Astrocyte of the spinal cord (primary cell): ENCODE measurements at places on chromosomes 2 and 18.

GRCh38 chr2:128399256-128399655 lies 80.6 kb upstream of the HS6ST1 start:
- no peak for DNase-seq

- peak; percentile 88 for DNase-seq
Observed at GRCh38 chr2:12716032-12716281, 779 bp upstream of the TRIB2 start.

DNA sequence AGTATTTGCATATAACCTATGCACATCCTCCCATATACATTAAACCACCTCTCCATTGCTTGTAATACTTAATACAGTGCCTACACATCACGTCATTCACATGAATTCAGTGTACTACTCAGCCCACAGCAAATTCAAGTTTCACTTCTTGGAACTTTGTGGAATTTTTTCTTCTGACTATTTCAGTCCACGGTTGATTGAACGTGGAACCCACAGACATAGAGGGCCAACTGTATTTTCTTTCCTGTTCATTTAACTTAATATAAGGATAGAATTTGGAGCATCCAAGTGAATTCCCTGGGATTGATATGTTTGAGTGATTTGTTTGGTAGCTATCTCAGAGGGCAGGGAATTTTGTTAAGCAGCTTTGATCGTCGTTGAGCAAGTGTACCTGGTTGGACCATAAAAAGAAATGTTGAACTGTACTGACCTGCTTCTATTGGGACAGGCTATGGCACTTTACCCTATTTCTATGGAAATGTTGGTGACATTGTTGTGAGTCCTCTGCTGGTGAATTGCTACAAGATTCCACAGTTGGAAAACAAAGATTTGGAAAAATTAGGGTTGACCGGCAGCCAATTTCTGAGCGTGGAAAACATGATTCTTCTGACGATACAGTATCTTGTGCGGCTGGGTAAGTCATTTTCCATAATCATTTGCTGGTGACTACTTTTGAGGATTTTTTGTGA lies 156.6 kb downstream of the ESCO1 start:
- DNase-seq, result no peak

DNA sequence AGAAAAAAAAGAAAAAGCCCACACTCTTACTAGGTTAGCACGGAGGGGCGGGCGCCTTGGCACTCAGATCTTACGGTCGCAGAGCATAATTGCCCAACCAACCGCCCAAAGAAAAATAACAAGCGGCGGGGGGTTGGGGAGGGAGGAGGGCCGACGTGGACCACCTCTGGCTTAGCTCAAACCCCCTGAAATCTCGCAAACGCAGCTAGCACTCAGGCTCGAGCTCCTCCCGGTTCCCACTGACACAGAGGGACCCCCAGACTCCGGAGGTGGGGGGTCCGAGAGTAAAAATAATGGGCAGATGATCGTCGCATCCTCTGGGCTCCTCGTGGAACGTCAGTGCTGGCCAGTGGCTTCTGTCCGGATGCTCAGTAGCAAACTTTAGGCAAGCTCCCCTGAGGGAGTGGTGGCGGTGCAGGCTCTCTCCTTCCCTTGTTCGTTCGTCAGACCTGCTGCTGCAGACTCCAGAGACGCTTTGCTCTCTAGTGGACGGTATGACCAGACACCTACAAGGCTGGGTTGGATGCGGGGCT lies 12.0 kb downstream of the CATIP start:
- DNase-seq, result no peak
